ENCODE measurements at places on chromosomes 16 and 17. TPM values are rescaled to one million over a fixed set of nuclear protein-coding genes. Genes with fewer than 3 reads are reported as not detected.

- no peak for DNase-seq
- H3K27ac ChIP-seq: peak overlapping the region; percentile 54
- H3K27me3 ChIP-seq: no peaks in the 10 kb centered on the region
- H3K4me1 ChIP-seq: peaks cover 67% of the 10 kb centered on the region
- peaks cover 25% of the 10 kb centered on the region for H3K36me3 ChIP-seq
Measured at GRCh38 chr17:27579897-27580321, 51.1 kb upstream of the LGALS9 start.

DNA sequence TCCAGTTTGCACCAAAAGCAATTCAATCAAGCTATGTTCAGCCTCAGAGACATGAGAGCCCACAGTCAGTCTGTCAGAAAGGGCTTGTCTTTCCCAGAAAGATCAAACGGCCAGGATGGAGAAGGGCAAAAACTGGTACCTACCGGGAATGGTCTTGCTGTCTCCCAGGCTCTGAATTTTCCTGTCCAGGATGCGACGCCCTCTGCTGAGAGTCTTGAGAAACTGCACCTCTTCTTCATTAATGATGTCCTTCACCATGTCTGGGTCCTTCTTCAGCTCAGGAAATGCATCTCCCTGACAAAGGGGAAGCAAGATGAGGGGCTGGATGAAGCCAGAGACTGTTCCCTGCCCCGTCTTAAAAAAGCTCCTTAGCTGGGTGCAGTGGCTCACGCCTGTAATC, 15.8 kb upstream of the EXOSC6 start:
- H3K4me1 ChIP-seq: no peaks in the 10 kb centered on the region
- no peak overlapping the region for H3K4me3 ChIP-seq
- no peak overlapping the region for H3K27ac ChIP-seq
- H3K36me3 ChIP-seq: peaks cover 68% of the 10 kb centered on the region
- no peaks in the 10 kb centered on the region for H3K27me3 ChIP-seq

DNA sequence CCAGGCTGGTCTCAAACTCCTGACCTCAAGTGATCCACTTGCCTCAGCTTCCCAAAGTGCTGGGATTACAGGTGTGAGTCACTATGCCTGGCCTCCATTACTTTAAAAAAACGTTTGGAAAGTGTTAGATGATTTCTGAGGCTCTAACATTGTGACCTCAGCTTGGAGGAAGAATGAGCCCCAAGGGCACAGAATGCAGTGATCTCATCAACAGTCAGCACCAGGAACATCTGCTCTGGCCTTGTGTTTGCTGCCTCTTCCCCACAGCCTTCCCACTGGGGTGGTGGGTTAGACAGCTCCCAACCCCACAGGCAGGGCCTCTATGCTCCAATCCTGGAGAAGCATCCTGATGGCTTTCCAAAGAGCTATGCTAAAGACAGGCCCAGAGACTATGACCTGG, 37.7 kb upstream of the SREBF1 start:
- no peak overlapping the region for H3K27ac ChIP-seq
- H3K36me3 ChIP-seq: peaks cover 6% of the 10 kb centered on the region
- no peak overlapping the region for H3K4me3 ChIP-seq
- no peak for DNase-seq
- H3K27me3 ChIP-seq: no peaks in the 10 kb centered on the region

GRCh38 chr17:61477204-61477834, 25.1 kb downstream of the TBX4 start:
- H3K27ac ChIP-seq: no peak overlapping the region
- H3K4me1 ChIP-seq: no peaks in the 10 kb centered on the region
- peaks cover 3% of the 10 kb centered on the region for H3K27me3 ChIP-seq

DNA sequence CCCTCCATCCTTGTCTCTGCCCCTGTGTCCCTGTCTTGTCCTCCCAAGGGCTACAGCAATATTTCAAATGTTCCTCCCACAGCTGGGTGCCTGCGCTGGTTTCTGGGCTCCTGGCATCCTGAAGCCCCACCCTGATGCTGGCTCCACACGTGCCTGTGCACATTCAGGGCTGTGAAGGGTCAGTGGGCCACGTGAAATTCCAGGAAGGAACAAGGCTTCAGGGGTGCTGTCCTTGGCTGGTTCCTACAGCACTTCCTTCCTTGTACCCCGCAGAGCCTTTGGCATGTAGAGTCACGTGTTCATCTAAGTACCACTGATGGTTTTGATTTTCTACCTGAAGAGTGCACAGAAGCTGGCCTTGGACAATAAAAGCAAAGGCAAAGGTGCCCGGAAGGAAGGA, 57.7 kb upstream of the NLK start:
- H3K27me3 ChIP-seq: peaks cover 22% of the 10 kb centered on the region
- H3K4me1 ChIP-seq: no peaks in the 10 kb centered on the region
- H3K27ac ChIP-seq: no peak overlapping the region
- no peak for DNase-seq
- no peak overlapping the region for H3K4me3 ChIP-seq
- H3K36me3 ChIP-seq: no peaks in the 10 kb centered on the region

DNA sequence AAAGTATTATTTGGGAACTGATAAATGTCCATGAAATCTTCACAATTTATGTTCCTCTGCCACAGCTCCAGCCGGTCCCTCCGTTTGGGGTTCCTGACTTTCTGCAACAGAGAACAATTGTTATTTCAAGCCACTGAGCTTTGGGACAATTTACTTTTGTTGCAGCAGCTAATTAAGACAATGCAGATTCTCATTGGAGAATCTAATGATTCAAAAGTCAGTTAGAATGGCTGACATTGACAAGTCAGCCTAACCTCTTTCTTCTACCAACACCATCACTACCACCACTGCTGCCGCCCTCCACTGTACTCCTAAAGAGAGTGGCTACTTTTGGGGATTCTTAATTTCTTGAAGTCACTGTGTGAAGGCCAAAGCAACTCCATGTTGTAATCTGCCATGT, 15.0 kb upstream of the HEATR6 start:
- DNase-seq: no peak
- H3K27me3 ChIP-seq: peaks cover 21% of the 10 kb centered on the region
- no peaks in the 10 kb centered on the region for H3K36me3 ChIP-seq
- no peaks in the 10 kb centered on the region for H3K4me1 ChIP-seq

DNA sequence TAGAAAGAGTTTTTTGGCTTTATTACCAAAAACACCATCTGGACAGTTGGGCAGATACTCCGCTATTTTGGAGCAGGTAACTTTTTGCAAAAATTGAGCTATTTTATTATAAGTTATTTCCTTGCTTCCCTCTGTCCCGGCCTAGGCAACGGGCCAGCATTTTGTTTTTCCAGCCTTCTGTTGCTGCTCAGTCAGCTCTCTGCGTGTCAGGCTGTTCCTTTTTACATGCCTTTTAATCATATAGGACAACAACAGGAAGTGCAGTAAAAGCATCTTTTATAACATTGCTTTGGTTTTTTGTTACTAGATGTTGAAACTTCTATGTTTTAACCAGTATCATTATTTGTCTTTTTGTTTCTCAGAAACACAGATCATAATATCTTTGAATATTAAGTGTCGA, 30.4 kb downstream of the PPM1D start:
- H3K4me3 ChIP-seq: no peak overlapping the region
- H3K27me3 ChIP-seq: no peaks in the 10 kb centered on the region
- H3K4me1 ChIP-seq: peaks cover 12% of the 10 kb centered on the region
- H3K36me3 ChIP-seq: peaks cover 10% of the 10 kb centered on the region

GRCh38 chr17:17810084-17810894, 26.5 kb downstream of the SREBF1 start:
- peaks cover 34% of the 10 kb centered on the region for H3K4me1 ChIP-seq
- no peak overlapping the region for H3K4me3 ChIP-seq
- no peak for DNase-seq
- no peaks in the 10 kb centered on the region for H3K27me3 ChIP-seq
- H3K36me3 ChIP-seq: peaks cover 34% of the 10 kb centered on the region

Gene PDE6G
- total RNA-seq: 76.5 TPM

Gene NOL11
- 55.6 TPM for total RNA-seq

Gene HSF5
- total RNA-seq: 0.08 TPM

DNA sequence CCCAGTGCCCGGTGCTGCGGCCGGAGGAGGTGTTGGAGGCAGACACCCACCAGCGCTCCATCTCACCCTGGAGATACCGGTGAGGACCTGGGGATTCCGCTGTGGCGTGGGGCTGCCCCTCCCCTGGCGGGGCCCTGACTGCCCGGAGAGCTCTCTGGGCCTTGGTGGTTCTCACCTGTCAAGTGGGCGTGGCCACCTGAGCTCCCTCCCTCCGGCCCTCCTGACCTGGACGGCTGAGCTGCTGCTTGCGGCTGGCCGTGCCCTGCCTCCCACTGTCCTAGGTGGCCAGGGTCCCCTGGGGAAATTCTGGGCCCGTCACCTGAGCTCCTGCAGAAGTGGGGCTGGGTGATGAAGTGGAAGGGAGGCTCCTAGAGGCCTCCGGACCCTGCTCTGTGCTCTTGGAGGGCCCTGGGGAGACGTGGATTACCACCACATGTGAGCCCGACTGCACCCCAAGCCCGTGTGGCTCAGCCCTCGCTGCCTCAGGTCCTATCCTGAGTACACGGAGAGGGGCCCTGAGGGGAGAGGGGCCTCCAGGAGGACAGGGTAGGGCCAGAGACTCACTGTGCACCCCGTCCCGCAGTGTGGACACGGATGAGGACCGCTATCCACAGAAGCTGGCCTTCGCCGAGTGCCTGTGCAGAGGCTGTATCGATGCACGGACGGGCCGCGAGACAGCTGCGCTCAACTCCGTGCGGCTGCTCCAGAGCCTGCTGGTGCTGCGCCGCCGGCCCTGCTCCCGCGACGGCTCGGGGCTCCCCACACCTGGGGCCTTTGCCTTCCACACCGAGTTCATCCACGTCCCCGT, 1.1 kb downstream of the IL17C start:
- H3K4me3 ChIP-seq: no peak overlapping the region
- peaks cover 25% of the 10 kb centered on the region for H3K27me3 ChIP-seq
- H3K36me3 ChIP-seq: peaks cover 12% of the 10 kb centered on the region
- no peak for DNase-seq

DNA sequence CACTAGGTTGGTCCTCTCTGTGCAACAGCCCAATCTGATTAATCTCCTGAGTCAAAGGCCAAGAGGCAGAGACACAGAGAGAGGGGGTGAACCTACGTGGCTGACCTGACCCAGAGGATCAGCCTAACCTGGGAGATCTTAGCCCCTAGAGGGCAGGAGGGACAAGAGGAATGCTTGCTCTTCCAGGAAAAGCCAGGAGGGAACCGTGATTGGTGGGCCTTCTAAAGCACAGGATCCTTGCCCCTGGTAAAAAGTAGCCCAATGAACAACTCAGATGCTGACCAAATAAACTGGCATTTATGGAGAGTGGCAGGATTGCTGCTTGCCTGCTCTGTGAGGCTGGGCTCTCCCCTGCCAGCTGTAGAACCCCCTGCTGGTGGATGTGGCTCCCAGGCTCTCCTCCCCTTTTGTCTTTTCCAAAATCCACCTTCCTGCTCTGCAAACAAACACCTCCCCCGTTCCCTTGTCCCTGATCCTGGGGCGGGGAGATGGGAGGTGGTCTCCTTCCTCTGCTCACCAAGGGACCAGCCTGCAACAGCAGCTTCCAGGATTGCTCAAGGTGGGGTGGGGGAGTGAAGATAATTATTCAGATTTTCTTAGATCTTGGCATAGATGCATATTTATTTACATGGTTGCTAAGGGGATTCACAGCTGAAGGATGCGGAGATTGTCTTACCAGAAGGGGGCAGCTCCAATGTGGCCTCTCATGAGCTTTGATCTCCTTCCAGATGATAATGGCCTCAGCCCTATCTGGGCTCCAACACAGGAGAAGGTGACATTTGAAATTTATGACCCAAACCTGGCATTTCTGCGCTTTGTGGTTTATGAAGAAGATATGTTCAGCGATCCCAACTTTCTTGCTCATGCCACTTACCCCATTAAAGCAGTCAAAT, 71.9 kb downstream of the SDR42E1 start:
- peaks cover 2% of the 10 kb centered on the region for H3K4me1 ChIP-seq
- H3K27me3 ChIP-seq: no peaks in the 10 kb centered on the region
- H3K27ac ChIP-seq: no peak overlapping the region
- no peaks in the 10 kb centered on the region for H3K36me3 ChIP-seq
- H3K4me3 ChIP-seq: no peak overlapping the region
